ENCODE measurements at places on chromosomes 12 and 14.

DNA sequence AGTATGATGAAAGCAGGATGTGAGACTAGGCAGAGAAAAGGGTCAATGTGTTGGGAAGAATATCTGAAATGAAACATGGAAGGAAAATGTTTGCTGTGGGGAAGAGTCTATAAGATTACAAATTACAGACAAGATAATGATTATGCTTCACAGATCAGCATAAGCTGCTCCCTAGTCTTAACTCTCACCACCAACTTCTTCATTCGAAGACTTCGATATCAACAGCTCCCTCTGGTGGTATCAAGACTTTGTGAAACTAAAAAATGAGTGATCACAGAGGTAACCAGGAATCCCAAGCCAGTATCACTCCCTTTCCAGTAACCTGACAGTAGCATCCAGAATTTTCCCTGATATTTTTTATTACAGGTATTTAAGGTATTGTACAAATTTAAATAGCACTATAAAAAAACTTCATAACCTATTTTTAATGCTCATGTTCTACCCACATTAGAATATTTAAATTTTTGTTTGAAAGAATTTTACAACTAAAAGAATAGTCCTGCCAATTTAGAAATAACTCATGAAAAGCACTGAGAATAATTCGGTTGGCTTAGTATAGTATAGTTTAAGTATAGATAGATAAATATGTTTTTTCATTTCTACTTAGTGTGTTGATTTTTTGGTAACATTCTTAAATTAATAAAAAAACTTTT lies 84.4 kb downstream of the C2CD5 start:
- DNase-seq = no peak

GRCh38 chr12:106736051-106736957 lies 38.2 kb upstream of the RIC8B start:
- no peak for DNase-seq

- peak; percentile 65 for DNase-seq
Measured at GRCh38 chr14:100383727-100384158, 60.6 kb downstream of the SLC25A47 start.

- DNase-seq = no peak
Measured at GRCh38 chr12:94516985-94517384, 57.3 kb upstream of the CEP83 start.

GRCh38 chr14:93059917-93060545 lies 55.7 kb downstream of the ITPK1 start:
- no peak for DNase-seq

- no peak for DNase-seq
Measured at GRCh38 chr12:67929384-67929772, 59.9 kb upstream of the IFNG-AS1 start.

GRCh38 chr12:79351251-79351650 lies 339.5 kb downstream of the PAWR start:
- no peak for DNase-seq

- DNase-seq = no peak
Measured at GRCh38 chr12:11753150-11753499, 103.7 kb downstream of the ETV6 start.

DNA sequence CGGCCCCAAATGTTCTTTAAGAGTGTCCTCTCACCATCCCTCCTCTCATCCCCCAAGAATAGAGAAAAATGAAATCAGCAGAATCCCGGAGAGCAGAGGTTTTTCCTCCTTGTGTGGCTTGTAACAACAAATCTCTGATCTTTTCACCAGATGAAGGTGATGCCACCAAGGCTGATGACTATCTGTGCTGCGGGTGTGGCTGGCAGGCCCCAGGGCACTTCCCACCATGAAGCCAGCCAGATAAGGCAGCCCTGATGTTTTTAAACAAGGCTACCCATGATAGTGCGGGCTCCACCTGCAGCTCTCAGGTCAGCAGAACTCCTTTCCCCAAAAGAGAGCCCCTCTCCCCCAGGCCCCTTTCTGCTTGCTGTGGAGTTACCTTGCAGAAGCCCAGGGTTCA lies 58.0 kb upstream of the PARP11 start:
- peak; percentile 9 for DNase-seq

DNA sequence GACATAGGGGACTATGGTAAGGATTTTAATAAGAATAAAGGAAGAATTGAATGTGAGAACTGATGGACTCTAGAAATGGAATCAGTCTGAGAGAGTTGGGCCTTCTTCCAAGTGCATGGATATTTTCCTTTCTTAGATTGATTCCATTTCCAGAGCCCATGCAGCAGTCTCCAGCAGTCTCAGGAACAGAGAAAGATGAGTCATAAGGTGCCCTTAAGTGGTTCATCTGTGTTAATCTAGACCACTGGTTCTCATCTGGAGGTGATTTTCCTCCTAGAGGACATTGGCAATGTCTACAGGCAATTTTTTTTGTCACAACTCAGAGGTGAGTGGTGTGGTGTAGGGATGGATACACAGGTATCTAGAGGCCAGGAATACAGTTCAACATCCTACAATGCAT lies 25.9 kb downstream of the TRIM9 start:
- DNase-seq = no peak

Measured in activated naive CD4-positive, alpha-beta T cell treated with Interleukin-2 at 50 U/mL for 16 hours (primary cell).